ENCODE measurements at places on chromosomes 2 and 18. TPM values are rescaled to one million over a fixed set of nuclear protein-coding genes. Genes with fewer than 3 reads are reported as not detected.

DNA sequence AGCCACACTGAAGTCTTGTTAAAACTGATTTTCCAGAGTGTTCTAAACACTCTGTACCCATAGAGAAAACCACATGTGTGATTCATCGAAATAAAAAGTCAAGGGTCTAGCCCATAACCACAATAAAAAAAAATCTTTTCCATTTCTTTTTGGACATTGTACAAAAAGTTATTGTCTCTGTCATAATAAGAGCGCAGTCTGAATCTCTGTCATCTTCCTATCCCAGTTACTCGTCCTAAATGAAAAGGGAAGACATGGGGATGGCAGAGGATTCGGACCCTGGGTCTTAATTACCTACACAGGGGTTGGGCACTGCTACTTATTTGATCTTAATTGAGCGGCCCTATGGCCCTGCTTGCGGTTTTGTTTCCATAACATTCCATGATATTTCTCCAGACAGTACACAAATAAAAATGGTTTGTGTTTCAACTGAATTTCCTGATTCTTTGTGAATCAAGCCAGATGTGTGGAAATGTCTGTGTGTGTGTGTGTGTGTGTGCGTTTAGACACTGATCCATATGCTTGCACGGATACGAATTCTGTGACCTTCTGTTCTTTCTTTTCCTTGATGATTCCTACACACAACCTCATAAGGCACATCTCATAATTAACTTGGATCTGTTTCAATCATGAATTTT, 133.4 kb upstream of the SPATS2L start:
- no peak for DNase-seq

DNA sequence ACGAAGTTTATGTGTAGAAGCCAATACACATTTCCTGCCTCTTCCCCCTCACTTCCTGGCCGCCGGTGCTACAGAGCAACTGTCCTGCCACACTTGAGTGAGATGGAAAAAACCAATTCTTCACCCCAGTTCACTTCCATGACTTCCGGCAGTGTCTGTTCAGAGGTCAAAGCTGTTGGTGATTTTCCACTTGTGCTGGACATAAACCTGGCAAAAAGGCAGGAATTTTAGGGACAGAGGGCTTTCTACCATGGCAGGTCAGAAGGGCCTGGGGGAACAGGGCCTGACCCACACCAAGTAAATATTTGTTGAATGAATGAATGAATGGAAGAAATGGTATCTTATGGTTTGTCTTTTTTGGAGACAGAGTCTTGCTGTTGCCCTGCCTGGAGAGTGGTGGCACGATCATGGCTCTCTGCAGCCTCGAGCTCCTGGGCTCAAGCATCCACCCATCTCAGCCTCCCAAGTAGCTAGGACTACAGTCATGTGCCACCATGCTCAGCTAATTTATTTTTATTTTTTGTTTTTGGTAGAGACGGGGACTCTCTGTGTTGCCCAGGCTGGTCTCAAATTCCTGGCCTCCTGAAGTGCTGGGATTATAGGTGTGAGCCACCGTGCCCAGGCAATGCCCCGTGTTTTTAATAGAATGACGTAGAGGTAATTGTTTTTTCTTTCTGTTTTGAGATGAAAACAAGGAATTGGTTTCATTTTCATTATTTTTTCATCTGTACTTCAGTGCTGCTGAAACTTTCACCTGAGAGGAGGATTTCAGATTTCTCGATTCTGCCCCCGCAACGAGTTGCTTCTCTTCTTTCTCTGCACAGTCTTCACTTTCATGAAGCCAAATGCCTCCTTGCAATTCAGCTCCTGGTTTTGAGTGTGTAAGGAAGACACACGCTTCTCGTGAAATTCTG, 48.0 kb upstream of the LPIN2 start:
- DNase-seq: peak; percentile 79

GRCh38 chr2:37733251-37733650, 61.8 kb upstream of the CDC42EP3 start:
- DNase-seq: no peak

GRCh38 chr2:20226152-20226545, 1.2 kb upstream of the SDC1 start:
- no peak for DNase-seq

- no peak for DNase-seq
Measured at GRCh38 chr2:100126201-100126600, 16.2 kb downstream of the AFF3 start.

DNA sequence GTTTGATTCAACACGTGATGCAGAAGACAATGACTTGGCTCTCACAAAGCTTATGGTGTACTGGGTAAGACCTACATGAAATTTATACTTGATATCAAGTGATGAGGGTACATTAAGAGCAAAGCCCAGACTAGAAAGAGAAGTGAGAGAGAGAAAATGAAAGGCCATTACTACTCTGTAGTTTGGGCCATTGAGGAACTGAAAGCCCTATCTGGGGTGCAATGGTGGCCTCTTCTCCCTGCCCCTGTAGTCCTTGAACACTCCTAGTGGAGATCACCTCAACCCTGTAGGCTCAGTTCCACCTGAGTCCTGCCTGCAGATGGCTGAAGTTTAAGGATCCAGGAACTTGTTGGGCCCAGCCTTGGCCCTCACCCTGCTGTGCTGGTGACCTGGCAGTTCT, 569.8 kb upstream of the MEX3C start:
- no peak for DNase-seq

- DNase-seq: no peak
Measured at GRCh38 chr2:150900913-150901312, 360.8 kb downstream of the RBM43 start.

GRCh38 chr2:177010146-177010545, 202.4 kb upstream of the HNRNPA3 start:
- no peak for DNase-seq

The SIX2 gene
- total RNA-seq: not detected

DNA sequence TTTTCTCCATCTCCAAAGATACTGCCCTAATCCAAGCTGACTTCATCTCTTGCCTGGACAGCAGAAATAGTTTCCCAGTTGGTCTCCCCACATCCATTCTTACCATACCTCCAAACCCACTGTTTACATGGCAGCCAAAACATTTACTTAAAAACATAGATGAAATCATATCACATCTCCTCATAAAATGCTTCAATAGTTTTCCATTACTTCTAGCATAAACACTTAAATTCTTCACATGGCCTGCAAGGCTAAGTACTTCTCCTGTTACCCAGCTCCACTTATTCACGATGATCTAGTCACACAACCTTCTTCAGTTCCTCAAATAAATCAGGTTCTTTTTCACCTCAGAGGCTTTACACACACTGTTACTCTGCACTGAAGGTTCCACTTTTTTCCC, 185.8 kb upstream of the ACVR2A start:
- no peak for DNase-seq

DNA sequence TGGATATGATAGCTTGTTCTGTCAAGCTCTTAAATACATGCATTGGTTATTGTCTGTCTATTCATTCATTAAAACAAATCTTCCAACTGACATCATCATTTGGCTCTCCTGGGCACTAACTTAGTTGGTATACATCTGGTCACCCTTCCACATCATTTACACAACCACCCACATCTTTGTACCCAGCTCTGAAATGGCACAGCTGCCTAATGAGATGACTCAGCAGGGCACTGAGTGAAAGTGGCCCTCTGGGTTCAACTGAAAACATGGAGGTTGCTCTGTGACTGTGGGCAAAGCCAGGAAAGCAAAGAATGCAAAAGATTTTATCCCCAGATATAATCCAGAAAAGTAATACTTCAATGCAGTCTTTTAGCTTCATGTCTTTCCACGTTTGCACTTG, 234.0 kb upstream of the MAP2 start:
- no peak for DNase-seq

The ADD2 gene
- 5.6 TPM for total RNA-seq

- DNase-seq: no peak
Measured at GRCh38 chr2:163849756-163850435, 114.1 kb upstream of the FIGN start.

- no peak for DNase-seq
Measured at GRCh38 chr18:62450175-62450545, 72.7 kb upstream of the ZCCHC2 start.

The KHK gene
- total RNA-seq: 13.3 TPM

GRCh38 chr2:6492573-6492972, 373.1 kb downstream of the CMPK2 start:
- DNase-seq: no peak

GRCh38 chr18:59219672-59220163, at the start of gene GRP:
Gene GRP (plus strand): TSS chr18:59220158. CDS start chr18:59220266, 108 bp downstream.
- DNase-seq: no peak

GRCh38 chr2:9074930-9075329, 71.4 kb upstream of the MBOAT2 start:
- DNase-seq: no peak

The IL36B gene
- not detected for total RNA-seq

The DYSF gene
- not detected for total RNA-seq

DNA sequence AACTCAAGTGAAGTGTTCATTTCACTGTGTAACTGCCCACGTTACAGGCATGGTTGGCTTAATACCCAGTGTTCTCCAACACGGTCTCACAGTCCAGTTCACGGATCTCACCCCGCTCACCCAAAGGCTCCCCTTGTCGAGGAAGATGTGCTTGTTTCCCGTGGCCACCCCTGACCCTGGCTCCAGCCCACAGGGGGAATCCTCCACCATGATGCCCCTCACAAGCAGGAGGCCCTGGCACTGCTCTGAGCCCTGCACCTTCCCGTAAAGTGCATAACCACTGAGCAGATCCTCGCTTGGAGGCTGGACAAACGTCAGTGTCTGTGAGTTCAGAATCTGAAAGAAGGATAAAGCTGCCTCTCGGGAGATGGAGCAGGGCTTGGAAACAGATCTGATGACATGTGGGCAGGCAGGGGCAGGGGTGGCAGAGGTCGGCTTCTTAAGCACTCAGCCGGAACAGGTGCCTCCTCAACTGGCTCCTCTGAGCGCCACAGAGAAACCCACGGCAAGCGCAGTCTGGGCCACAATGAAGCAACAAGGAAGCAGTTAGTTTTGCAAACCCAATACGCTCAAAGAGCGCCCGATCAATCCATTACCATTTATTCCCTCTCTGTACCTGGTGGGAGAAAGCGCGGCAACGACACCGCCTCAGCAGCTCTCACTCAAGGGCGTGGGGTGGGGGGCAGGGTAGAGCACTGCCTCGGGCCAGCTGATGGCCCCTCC, 17.6 kb downstream of the HDAC4 start:
- DNase-seq: no peak

The CRYGD gene
- total RNA-seq: not detected

The UBXN4 gene
- total RNA-seq: 107 TPM

- no peak for DNase-seq
Measured at GRCh38 chr2:240717181-240717641, 25.5 kb downstream of the AQP12A start.

The SDC1 gene
- total RNA-seq: 0.12 TPM

DNA sequence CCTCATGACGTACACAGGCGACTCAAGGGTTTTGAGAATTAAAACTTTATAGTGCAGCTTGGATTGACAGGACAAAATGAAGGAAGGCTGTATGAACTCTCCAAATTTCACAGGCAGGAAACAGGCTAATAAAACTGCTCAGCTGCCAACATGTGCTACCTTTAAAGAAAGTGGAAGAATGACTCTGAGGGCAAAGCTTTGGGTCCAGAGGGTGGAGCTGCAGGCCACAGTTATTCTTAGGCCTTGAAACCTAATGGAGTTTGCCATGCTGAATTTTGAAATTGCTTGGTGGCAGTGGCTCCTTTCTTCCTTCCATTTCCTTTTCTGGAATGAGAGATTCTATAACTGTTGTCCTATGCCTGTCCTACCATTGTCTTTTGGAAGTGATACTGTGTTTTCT, 34.8 kb downstream of the HAT1 start:
- no peak for DNase-seq

- no peak for DNase-seq
Measured at GRCh38 chr2:28338831-28339321, 53.8 kb upstream of the FOSL2 start.

- DNase-seq: peak; percentile 28
Measured at GRCh38 chr2:148888003-148888501, 13.0 kb downstream of the KIF5C start.

- DNase-seq: no peak
Measured at GRCh38 chr2:37670378-37671008, 949 bp downstream of the CDC42EP3 start.

- DNase-seq: no peak
Measured at GRCh38 chr2:237529452-237530402, 36.6 kb upstream of the PRLH start.

DNA sequence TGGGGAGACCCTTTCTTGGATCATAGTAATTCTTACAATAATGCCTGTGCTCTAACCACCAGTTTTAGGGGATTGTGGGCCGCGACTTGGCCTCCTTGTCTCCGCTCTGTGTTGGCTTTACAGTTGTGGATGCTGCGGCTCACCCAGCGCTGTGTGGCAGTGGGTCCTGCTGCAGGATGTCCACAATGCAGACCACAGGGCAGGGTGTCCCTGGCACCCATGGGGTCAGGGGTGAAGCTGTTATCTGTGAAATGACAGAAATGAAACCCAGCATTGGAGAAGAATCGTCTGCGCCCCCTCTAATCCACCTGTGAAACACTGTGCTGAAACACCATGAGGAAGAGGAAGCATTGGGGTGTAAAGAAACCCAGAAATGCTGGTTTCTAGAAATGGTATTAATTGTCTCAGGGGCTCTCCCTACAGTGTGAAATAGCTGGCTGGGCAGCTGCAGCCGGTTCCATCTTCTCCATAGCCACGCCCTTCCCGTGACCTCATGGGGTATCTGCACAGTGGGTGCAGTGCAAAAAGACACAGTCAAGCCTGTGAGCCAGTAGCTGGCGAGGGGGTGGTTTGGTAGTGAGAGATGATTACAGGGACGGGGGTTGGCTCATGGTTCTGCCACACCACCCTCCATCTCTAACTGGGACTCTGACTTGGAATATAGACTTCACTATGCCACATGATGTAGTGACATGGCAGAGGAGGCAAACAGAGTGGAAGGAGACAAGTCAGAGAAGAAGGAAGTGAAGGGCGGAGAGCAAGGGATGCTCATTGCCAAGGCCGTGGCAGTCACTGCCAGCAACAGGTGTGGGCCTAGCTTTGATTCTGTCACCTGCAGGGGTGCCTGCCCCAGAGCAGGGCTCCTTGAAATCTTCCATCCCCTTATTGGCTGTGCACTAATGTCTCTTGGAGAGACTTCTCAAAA, 16.2 kb downstream of the INPP4A start:
- peak; percentile 93 for DNase-seq

DNA sequence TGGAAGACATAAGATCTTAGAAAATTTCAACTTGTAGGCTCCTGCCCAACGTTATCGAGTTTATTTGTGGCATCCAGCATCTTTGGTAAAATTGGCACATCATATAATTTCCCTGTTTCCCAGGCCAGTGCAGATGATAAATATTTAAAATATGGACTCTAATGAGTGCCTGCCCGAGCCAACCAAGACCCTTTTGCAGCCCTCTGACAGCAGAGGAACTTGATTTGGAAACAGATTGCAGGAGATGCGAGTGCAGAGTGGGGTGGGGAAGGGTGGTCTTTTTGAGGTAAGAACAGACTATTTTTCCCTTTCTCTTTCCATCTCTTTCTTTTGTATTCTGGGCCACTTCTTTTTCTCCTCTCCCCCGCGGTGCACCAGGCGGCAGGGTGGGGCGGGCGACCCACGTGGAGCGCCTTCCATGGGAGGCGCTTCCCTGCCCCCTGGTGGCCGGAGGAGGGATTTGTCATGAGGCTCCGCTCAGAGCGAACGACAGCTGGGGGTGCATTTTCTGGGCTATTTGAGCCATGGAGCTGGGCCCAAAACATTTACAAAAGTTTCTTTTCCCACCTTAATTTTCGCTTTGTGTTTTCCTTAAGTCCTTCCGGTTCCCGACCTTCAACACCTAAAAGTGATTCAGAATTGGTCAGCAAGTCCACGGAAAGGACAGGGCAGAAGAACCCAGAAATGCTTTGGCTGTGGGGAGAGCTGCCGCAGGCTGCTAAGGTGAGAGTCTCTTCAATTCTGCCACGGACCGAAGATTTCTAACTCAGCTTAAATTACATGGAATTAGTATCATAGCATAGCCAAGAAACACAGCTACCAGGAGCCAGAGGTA, 32.7 kb downstream of the LPIN1 start:
- DNase-seq: peak; percentile 89

GRCh38 chr18:73232933-73233332, 365.1 kb upstream of the NETO1 start:
- DNase-seq: no peak

All from activated CD4-positive, alpha-beta memory T cell treated with anti-CD3 and anti-CD28 coated beads for 36 hours (primary cell).